ENCODE measurements at places on chromosomes 6 and 20.
A peak's percentile ranks its signal among the peaks of the same experiment; 100 is the strongest.

DNA sequence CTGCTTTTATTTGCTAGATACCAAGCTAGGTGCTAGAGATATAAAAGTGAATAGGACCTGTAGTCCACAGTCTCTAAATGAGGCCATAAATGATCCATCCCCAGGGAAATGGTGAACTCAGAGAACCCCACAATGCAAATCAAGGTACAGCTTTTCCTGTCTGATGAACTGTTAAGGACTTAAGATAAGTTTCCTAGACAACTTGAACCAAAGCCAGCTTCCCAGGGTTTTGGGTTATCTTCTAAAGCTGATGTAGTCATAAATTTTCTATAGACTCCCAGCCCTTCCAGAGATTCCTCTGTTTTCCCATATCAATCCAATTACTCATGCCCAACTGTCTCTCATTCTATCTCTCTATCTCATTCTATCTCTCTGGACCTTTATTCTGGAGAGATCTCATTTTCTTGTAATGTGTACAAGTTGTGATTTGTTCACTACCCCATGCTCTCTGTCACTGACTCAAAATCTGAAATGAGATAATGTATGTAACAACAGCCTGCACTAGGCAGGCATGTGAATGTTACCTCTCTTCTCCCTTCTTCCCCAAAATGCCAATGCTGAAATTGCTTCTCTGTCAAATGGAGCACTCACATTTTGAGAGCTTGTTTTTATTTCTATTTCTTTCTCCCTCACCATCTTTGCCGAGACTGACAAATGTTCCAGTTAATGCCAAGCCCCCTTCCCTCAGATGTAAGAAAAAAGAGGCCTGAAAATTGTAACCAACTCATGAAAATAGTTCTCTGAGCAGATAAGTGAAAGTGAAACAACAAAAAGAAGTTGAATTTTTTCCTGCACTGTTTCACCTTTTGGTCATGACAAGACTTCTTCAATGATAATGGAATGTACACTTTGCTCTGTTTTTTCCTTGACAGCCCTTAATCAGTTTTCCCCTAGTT is 279.9 kb downstream of the SLC35F1 start:
- no peak for DNase-seq

DNA sequence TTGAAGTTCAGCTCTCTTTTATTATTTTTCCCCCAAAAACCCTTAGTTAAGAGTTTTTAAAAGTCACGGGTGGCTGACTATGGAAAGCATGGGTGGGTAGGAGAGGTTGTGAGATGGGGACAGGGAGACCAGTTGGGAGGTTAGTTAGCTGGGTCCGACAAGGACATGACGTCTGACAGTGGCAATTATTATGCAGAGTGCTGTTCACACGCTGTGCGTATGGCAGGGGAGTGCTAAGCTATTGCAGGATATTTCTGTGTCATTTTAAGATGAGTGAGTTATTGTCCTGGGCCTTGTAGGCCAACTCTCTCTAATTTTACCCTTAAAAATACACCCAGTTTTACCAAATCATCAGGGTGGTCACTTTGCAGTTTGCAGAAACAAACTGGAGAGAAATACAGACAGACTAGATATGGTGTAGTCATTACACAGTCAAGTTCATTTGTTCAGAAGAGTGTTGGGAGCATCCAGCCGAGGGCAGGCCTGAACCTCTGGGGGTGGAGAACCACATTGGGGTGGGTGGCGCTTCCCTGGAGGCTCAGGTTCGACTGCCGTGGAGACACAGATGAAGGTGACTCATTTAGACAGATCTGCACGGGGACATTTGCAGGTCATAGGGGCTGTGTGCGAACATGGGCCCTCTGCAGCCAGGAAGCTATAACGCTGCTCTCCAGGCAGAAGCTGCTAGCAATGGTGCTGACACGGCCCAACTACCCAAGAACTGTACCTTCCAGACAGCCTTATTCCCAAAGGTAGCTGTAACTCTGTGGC is 307.6 kb downstream of the QKI start:
- DNase-seq: no peak

GRCh38 chr20:61205769-61206168 is 46.3 kb upstream of the CDH4 start:
- DNase-seq: no peak

DNA sequence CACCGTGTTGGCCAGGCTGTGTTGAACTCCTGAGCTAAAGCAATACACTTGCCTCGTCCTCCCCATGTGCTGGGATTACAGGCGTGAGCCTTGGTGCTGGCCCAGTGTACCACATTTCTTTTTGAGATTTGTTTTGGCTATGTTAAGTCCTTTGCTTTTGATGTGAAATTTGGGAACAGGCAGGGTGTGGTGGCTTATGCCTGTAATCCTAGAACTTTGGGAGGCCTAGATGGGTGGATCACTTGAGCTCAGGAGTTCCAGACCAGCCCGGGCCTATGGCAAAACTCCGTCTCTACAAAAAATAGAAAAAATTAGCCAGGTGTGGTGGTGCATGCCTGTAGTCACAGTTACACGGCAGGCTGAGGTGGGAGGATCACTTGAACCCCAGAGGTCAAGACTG is 40.2 kb downstream of the GINS1 start:
- DNase-seq: no peak

DNA sequence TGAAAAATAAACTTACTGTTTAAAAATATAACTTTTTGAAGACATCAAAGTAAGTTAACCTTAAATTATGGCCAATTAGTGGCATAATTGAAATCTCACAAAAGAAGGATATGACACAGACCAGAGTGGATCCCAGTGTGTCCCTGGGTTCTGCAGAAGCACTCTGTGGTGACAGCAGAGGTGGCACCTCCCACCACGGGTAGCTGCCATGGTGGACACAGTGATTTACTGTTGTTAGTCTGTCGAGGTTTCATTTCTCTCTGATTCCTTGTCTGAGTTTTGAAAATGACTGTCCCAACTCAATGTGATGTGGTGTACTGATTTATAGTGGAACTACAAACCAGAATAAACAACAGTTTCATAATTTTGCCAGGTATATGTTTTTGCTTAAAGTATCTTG is 76.5 kb downstream of the TULP4 start:
- DNase-seq: no peak

DNA sequence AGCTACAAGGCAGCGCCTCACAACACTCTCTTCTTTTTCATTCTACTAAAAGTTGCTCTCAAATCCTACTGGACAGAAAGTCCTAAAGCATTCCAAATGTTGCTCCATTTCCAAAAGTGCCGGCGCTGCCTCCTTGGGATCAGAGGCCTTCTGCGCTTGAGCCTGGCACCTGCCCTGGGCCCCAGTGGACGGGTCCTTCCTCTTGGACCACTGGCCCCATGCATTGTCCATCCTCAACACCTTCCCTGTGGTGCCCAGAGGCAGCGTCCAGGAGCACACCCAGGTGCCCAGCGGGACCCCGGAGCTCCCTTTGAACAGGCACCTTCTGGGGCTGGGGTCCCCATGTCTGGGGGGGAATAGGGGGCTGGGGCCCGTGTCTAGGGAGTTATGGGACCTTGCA is 205.2 kb downstream of the ERMARD start:
- DNase-seq: no peak

GRCh38 chr6:162497389-162497788 is 230.2 kb downstream of the PRKN start:
- DNase-seq: no peak

DNA sequence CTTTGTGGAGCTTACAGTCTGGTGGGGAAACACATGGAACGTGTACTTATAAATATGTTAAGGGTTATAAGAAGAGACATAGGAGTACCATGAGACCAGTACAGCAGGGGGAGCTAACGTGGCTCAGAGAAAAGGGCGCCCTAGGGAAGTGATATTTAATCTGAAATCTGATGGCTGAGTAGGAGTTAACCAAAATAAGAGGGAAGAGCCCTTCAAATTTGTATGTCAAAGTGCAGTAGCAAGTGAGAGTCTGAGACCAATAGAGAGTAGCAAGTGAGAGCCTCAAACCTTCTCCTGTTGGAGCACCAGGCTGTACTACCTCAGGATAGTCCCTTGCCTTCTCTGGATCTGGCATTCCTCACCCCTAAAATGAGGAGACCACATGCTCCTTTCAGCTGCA is 6.1 kb upstream of the PKIG start:
- DNase-seq: no peak

DNA sequence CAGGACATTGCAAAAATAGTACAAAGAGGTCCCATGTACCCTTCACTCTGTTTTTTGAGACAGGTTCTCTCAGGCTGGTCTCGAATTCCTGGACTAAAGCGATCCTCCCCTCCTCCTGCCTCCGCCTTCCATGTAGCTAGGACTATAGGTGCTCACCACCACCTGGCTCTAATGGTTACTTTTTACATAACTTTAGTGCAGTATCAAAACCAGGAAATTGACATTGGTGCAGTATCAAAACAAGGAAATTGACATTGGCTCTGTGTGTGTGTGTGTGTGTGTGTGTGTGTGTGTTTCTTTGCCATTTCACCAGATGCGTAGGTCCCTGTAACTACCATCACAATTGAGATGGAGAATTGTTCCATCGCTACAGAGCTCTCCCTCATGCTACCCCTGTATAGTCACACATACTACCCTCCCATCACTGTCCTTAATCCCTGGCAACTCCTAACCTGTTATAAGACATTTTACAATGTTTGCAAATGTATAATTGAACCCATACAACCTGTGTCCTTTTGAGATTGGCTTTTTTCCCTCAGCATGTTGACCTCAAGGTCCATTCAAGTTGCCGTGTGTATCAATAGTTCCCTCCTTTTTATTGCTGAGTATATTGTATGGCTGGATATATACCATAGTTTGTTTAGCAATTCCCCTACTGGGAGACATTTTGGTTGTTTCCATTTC is 28.3 kb upstream of the RIPOR2 start:
- no peak for DNase-seq

DNA sequence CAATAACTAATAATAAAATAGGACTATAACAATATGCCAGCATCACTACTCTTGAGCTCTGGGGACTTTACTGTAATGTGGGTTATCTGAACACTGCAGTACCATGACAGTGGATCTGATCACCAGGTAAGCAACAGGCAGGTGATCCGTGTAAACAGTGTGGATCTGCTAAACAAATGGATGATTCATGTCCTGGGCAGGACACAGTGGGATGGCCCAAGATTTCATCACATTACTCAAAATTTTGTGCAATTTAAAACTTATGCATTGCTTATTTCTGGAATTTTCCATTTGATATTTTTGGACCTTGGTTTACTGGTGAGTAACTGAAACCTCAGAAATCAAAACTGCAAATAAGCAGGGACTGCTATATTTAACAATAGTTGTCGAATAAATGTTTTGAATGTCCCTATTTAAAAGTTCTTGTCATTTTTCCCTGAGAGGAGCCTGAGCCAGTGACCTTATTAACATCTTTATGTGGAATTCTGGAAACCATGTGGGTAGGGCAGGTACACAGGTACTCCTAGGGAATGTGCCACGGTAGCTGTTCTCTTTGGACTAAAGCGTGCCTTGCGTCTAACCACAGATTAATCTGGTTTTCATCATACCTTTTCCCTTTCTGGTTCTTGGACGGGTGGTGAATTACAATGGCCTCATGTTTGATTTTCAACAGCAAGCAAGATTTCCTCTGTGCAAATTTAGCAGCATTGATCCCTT is 214.5 kb upstream of the SASH1 start:
- DNase-seq: no peak

- DNase-seq: no peak
Measured at GRCh38 chr6:151847064-151847463, 39.6 kb downstream of the ESR1 start.

- no peak for DNase-seq
Measured at GRCh38 chr6:35717449-35718374, 19.1 kb upstream of the ARMC12 start.

- DNase-seq: no peak
Measured at GRCh38 chr20:13267231-13267630, 46.2 kb downstream of the ISM1 start.

GRCh38 chr6:41778895-41779294 is 805 bp downstream of the FRS3 start:
- DNase-seq: no peak

- peak; percentile 78 for DNase-seq
Measured at GRCh38 chr6:26285143-26286134, 79.6 kb upstream of the BTN3A2 start.

DNA sequence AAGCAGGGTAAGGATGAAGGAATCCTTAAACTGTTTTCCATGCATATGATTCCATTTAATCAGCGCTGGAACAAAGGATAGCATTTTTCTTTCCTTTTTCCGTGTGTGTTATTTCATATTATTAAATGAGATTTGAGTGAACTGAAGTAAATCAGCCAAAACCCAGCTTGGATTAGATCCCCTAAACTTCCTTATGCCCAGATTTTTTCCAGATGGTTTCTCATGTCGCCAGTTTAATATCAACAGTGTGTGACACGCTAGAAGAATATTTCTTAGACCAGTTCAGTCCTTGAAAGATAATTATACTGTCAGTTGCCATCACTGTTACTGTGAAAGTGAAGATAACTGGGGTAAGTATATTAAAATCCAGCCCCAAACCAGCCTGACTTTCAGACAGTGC is 1009.4 kb downstream of the KIF16B start:
- DNase-seq: no peak

GRCh38 chr6:17022604-17023003 is 79.2 kb upstream of the STMND1 start:
- DNase-seq: no peak

DNA sequence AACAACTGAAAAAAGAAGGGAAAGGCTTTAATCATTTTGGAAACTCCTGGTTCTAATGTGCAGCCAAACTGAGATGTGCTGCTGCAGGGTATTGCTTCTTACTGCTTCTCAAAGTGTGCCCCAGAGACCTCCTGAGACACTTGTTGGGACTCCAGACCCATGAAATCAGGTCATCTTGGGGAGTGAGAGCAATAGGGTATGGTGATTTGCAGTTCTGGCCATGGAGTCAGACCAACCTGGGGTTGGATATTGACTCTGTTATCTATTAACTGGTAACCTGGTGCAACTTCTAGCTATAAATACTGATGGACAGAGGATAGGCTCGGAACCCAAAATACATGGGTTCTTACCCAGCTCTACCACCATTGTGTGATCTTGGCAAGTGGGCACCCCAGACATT is 3.8 kb downstream of the TSPO2 start:
- no peak for DNase-seq

DNA sequence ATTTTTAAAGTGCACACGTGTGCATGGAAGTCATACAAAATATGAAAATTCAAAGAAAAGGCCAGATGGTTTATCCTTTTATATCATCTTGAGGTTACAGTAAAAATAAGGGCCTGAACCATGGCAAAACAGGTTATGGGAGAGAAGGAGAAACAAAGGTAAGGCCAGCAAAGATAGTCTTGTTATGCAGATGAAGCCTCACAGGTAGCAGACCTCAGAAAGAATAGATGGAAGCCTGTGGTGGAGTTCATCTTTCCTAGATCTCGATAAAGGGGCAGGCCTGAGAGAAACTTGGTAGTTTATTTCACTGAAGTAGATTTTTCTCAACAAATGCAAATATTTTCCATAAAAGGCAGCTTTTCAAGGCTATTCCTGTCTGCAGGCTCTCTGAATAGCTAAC is 693.8 kb downstream of the KHDRBS2 start:
- DNase-seq: no peak

- DNase-seq: peak; percentile 54
Measured at GRCh38 chr6:13711324-13711732, 307 bp downstream of the RANBP9 start.

GRCh38 chr6:169409742-169410312 is 156.2 kb upstream of the THBS2 start:
- no peak for DNase-seq

- DNase-seq: no peak
Measured at GRCh38 chr20:16314748-16315159, 258.5 kb downstream of the KIF16B start.

Measured in activated CD4-positive, CD25-positive, alpha-beta regulatory T cell (primary cell).